Lower lobe of right lung (tissue), 2 donors: ENCODE measurements at places on chromosomes 4 and X. TPM values are rescaled to one million over a fixed set of nuclear protein-coding genes. Genes with fewer than 3 reads are reported as not detected.

DNA sequence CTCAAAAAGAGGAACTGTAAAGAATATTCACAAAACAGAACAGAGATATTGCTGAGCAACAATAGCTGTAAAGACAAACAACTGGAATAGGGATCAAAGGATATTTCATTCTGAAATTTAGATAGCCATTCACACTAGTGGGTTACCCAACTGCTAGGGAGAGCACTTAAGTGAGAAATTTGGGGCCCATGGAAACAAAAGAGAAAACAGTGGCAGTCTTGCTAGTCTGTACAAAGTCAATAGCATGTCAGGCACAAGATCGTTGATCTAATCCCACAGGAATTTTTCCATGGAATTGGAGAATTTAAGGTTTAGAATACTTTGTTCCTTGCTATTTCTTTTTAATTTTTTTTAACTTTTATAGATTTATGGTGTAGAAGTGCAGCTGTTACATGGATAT lies 467.0 kb downstream of the PCDH18 start:
- no peak for DNase-seq

DNA sequence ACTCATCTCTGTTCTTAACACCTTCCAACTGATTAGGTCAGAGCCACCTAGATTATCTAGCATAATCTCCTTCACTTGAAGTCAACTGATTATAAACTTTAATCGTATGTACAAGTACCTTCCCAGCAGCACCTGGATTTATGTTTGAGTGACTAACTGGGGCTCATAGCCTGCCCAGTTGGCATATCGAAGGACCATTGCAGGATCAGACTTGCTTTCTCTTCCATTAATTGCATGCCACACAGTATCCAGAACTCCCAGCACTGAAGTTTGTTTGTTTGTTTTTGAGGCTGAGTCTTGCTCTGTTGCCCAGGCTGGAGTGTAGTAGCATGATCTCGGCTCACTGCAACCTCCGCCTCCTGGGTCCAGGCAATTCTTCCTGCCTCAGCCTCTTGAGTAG lies 27.9 kb downstream of the GRK4 start:
- DNase-seq, result no peak

- no peak for DNase-seq
Observed at GRCh38 chrX:96425200-96425599, 259.4 kb upstream of the DIAPH2 start.

DNA sequence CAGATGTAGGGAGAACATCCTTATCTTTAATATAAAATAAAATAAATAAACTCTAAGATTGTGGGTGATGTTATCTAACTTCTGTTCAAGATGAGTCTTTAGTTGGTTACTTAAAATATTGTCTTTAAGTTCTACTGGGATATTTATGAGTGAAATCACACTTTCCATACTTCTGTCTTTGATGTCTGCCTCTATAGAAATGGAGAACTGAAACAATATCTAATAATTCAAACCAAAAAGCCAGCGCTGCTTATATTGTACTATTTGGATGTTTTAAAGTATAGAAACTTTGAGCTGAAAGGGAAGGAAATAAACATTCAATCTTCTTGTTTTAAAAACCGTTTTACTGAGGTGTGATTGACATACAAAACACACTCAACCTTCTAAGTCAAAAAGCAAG lies 44.8 kb upstream of the RPS6KA3 start:
- DNase-seq, result no peak

GRCh38 chrX:136147976-136148375 lies 643 bp downstream of the FHL1 start:
- DNase-seq, result no peak

DNA sequence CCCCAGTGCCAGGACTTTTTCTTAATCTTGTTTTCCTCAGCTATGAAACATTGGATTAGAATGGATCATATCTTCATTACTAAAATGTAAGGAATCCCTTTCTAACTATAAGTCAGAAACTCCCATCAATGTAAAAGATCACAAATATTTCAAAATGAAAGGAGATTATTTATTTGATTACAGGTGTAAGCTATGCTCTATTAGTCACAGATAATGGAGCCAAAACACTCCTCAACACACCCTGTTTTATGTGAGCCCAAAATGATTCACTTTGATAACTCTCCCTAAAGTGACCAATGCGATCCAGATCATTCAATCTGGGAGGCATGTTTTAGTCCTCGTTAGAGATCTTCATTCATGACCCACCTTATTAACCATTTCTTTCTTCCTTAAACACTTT lies 566.7 kb upstream of the TENM3 start:
- DNase-seq, result no peak

DNA sequence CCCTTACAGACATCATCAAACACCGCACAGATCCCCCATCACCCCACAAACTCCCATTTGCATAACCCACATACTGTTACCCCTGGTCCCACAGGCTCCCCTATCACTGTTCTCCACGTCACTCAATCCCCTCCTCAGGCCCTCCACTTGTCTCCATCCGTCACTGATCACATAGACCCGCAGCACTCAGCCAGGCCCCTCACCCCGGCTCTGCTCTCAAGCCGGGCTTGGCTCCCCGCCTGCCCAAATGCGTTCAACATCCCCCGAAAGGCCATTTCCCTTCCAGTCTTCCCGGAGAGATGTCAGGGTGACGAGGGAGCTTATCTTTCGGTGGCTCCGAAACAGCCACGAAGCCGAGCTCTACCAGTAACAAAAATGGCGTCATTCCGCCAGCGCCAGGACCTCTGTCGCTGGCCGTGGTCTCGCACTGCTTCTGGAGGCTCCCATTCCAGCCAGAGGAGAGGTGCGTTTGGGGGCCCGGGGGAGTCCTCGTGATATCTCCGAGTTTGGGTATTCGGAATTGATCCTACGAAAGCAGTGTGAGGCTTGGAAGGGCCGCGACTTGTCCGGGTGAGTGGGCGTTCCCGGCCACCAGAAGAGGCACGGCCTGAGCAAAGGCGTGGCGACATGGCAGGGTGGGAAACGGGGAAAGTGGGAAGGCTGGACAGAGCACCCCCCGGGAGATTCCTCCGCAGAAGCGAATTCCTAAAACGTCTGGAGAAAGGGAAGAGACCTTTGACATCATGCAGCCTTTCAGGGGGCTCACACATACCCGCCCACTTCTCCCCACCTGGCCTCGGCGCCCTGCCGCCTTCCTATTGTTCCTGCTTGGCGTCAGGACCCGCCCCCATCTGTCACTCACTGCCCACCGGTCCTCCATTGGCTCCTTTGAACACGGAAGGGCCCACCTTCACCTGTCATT lies at the start of gene ZNF630:
ZNF630 (minus strand) TSS at position 577 of the 922 bp plus-strand sequence. CDS start 4,754 bp downstream, outside the sequence.
- DNase-seq, result peak; percentile 84

DNA sequence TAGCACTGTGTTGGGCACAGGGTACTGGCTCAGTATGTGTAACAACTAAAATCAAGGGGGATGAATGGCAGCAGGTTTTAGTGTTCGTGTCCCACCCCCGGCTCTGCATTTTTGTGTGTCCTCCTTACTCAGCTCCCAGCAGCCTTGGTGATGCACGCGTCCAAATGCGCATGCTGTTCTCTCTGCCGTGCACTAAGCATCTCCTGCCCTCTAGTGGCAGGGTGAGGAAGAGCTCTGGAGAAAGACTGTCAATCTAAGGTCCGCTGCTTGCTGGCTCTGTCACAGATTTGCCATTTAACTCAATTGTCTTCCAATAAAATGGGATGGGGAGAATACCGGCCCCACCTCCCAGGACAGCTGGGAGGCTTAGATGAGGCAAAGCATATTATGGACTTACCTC lies 61.4 kb downstream of the WFS1 start:
- no peak for DNase-seq

- no peak for DNase-seq
Observed at GRCh38 chr4:17502756-17503155, 9.1 kb downstream of the QDPR start.

- DNase-seq, result no peak
Observed at GRCh38 chr4:110510955-110511544, 35.1 kb downstream of the ENPEP start.

DNA sequence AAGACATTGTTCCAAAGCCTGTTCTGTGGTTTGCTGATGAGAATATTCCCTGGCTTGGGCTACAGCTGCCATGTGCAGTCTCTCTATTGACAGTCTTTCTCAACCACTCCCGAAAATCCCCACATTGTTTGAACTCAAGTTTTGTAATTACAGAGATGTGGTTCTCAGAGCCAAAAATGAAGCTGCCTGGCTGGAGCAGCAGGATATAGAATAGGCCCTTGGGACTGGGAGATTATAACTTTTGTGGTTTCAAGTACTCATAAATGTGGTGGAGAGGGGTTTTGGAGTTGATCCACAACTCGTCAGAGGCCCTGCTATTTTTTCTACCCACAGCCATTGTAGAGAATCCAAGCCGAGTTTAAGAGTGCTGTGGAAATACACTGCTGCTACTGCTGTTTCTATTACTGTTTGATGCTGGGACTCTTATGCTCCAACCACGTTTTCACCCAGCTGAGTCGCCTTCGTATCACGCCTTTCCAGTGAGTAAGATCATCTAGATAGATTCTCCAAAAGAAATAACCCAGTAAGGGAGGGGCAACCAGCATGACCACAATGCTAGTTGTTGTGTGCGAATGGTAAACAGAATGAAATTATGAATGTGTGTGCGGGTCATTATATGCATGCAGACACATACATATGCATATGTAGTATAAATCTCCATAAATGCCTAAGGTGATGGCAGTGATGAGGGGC lies 57.1 kb upstream of the ATXN3L start:
- no peak for DNase-seq

DNA sequence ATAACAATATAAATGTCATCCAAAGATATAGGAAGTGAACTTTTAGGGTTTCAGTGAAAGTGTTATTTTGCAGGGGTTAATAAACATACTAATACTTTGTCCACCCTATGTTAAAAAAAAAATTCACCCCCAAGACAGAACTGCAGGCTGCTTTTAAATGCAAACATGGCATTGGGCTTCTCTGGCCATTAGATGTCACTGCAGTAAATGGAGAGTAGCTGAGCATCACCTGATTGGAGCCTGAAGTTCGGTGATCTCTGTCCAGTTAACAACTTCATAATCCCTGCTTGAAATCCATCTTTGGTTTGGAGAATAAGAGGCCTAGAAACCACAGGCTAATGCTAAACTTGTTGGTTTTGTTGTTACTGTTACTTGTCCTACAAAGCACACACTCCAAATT lies 18.7 kb downstream of the SLC25A43 start:
- no peak for DNase-seq

DNA sequence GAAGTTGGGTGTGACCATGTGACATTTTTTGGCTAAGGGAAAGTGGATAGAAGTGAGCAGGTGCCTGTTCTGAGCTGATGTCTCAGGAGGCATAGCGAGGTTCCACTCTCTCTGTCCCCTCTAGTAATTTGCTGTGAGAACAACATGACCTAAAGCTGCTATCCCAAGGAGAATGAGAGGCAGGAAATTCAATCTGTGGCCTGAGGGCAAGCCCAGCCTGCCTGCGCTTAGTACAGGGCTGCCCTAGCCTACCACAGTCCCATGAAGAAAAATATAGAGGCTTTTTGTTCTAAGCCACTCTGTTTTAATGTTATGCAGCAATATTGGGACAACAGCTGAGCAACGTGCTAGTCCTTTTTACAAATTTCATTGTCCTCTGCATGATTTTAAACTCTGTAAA lies 193.1 kb downstream of the LDB2 start:
- no peak for DNase-seq

DNA sequence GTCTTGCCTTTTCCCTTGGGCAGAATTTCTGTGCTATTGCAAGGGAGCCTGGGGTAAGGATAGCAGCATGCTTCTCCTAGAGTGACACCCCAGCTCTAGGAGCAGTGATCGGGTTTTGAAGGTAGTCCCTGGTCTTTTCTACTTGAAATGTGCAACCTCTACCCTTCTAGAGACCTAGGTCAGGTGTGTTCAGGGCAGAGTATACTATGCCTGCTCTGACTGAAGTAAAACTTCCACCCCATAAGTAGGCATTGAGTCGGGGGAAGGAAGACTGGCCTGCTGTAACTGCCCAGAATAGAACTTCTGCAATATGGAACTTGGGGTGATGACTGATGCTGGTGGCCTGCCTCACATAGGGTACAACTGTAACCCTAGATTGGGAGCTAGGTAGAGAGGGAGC lies 80.9 kb downstream of the ARHGAP36 start:
- DNase-seq, result no peak

DNA sequence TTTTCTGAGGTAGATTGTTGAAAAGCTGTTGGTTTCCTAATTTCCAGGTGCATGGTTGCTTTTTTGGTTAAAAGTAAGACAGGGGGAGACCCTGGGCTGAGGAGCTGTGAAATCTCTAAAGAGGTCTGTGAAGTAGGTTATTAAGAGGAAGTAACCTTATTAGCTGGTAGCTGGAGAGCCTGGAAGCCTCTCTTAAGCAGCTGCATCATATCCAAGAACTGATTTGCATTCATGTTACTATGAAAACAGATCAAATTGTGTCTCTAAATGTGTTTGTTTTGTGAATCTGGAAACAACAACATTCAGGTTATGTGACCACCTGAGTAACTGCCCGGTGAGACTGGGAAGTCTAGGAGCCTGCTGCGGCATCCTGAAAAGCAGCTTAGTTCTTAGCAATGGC lies 54.1 kb downstream of the ARHGAP10 start:
- DNase-seq, result no peak

GRCh38 chr4:145307120-145307519 lies 126.7 kb upstream of the OTUD4 start:
- DNase-seq, result no peak

DNA sequence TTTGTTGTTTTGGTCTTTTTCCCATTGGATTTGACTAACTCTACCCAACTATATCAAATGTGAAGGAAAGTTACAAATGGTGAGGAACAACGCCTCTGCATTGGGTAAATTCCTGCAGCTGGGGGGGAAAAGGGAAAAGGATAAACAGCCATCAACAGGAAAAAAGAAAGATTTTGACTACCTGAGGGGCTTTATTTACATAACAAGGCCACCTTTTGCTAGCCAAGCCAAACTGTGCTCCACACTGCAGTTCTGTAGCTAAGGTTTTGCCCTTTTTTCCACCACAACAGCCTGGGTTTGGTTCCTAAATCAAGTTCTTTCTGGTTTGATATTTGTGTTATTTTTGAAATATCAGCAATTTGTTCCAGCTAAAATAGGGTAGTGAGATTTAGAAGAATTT lies 40.8 kb downstream of the RHOXF2B start:
- DNase-seq, result no peak

DNA sequence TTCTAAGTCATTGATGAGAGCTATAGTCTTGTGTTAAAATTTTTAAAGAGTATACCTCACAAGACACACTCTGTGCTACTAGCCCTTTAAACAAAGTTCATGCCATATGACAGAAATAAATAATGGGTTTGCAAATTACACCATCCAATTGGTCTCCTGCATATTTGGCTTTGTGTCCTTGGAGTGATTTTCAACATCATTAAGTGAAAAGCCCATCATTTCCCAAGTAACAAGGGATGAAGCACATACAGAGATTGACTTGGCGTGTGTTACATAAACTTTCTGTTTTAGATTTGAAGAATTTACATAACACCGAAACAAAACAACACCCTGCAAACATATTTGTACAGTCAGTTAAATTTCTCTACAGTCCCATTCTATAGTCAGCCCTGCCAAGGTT lies 216.9 kb upstream of the NEIL3 start:
- no peak for DNase-seq

- no peak for DNase-seq
Observed at GRCh38 chr4:41622787-41623186, 84.8 kb downstream of the LIMCH1 start.

The MAGEH1 gene
- 25.6 TPM for total RNA-seq

The ATP8A1 gene
- total RNA-seq, result 84.7 TPM

The UGT2B17 gene
- 0.18 TPM for total RNA-seq

The CYBB gene
- total RNA-seq, result 420 TPM

The PABPC4L gene
- total RNA-seq, result 0.56 TPM

The ADH4 gene
- 0.27 TPM for total RNA-seq

The CXorf51A gene
- total RNA-seq, result not detected

The MID1IP1 gene
- 95.5 TPM for total RNA-seq

The CENPVL2 gene
- not detected for total RNA-seq

The GABRG1 gene
- not detected for total RNA-seq

The IL2 gene
- not detected for total RNA-seq

The FAM9C gene
- total RNA-seq, result not detected
